ENCODE measurements at places on chromosomes 16 and 17.
A peak's percentile ranks its signal among the peaks of the same experiment; 100 is the strongest.

DNA sequence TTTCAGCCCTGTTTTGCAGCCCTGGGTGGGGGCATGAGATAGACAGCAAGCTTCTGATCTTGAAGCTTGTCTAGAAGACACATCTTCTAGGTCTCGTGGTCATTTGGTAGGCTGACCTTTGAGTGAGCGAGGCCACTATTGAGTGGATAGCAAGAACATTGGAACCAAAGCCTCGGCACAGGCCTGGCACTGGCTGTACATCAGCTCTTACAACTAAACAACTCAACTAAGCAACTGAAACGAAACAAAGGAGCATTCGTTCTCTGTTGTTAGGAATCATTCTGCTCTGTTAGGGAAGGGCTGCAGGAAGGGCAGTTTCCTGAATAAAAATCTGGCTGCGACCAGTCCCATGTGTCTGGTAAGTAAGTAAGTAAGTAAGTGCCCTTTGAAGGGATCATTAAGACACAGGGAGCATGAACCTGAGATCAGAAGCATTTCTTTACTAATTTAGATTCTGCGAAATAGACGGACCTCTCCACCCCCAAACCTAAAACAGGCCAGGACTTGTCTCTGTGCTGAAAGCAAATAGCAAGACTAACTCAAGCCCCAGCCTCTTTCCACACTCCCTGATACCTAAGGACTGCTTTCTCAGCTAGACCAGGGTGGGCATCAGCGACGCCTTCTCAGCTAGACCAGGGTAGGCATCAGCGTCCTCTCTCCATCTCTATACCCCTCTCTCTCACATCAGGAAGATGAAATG is 22.7 kb downstream of the CYB561 start:
- DNase-seq, result no peak

DNA sequence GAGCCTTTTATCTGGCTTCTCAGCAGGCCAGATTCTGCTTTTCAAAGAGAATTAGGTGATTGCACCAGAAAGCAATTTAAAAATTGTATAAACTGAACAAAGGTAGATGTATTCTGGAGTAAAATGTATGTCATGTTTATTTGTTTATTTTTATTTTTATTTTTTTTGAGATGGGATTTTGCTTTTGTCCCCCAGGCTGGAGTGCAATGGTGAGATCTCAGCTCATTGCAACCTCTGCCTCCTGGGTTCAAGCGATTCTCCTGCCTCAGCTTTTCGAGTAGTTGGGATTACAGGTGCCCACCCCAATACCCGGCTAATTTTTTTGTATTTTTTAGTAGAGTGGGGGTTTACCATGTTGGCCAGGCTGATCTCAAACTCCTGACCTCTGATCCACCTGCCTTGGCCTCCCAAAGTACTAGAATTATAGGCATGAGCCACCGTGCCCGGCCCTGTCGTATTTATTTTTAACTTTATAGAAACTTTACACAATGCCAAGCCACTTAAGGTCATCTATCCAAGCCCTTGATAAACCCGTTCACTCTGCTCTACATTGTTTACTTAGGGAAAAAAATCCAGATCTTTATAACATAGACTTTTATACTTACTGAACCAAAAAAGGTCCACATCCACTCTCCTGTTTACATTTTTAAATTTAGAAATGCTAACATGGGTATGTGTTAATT is 22.7 kb upstream of the GOT2 start:
- no peak for DNase-seq

DNA sequence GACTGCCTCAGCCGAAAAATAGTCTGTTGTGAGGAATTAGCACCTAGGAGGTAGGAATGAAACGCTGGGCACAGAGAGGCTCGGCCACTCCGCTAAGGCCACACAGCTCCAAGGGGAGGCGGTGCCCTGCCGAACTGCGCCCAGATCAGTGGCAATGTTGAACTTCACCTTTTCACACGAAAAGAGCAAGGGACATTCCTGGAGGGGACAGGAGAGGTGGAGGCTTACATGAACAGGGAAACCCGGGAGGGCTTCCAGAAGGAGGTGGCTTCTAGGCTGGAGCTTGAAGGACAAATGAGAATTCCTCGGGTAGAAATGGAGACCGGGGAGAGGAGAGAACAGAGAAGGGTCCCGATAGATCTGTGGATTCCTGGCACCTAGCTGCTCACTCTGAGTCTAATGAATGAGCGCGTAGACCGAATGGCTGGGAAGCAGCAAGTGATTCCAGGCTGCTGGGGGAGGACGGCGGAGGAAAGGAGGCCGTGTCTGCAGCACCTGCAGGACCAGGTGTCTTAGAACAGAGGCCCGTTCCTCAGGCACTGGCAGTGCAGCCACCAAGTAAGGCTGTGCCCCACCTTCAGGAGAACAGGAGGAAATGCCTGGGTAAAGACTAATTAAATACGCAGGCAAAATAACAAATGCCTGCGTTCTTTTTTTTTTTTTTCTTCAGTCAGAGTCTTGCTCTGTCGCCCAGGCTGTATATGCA is 722 bp upstream of the SLC38A10 start:
- peak; percentile 29 for DNase-seq

DNA sequence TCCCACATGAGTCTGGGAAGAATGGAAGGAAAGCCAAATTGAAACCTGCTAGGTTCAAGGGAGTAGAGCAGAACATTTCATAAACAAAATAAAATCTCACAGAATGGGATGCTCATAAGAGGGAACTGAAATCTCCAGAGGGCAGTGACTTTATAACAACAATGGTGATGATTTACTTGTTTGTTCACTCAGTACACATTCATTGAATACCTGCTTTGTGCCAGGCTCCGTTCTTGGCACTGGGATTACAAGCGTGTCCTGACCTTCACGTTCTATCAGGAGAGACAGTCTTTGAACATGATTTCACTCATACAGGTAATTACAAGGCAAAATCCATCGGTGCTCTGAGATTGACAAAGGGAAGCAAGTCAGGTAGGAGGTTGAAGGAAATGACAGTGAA is 356.3 kb downstream of the HAPSTR1 start:
- no peak for DNase-seq

- no peak for DNase-seq
These were observed 46.7 kb downstream of the C16orf82 start for GRCh38 chr16:27113341-27113841.

- peak; percentile 26 for DNase-seq
These were observed 18.2 kb upstream of the NXPH3 start for GRCh38 chr17:49557312-49558024.

GRCh38 chr16:4358831-4359561 is 7.9 kb upstream of the PAM16 start:
- DNase-seq, result no peak

DNA sequence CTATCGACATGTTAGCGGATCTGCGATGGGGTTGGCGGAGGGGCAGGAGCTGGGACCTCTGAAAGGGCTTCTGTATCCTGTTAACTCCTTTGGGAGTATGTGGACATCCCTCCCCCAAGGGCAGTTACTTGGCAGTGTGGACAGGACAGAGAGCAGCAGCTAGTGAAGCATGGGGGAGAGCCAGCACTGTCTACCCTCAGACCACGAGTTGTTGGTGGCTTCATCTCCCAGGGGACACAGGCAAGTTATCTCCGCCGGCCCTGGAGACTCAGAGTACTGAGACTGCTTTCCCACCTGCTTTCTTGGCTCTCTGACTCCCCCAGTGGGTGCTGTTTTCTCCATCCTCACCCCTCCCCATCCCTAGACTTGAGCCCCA is 5.3 kb upstream of the GFAP start:
- no peak for DNase-seq

GRCh38 chr17:33972763-33973162 is 282.3 kb upstream of the CCL2 start:
- no peak for DNase-seq

- DNase-seq, result no peak
These were observed 80.1 kb downstream of the ABCC6 start for GRCh38 chr16:16143038-16143763.

- DNase-seq, result no peak
These were observed 20.9 kb downstream of the RPRML start for GRCh38 chr17:46958041-46958591.

DNA sequence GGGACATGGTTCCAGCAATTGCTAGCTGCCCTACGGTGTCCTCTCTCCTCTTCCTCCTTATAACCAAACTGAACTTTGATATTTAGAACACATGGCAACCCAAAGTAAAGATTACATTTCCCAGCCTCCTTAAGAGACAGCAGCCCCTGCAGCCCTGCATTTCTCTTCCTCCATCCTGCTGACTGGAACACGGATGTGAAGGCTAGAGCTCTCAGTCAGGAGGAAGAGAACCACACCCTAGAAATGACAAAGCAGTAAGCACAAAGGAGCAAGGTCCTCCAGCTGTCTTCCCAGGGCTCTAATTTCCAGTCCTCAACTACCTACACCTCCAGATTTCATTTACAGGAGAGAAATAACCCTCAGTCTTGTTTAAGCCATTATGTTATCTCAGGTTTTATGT is 10.9 kb downstream of the DYNC1LI2 start:
- DNase-seq, result no peak

DNA sequence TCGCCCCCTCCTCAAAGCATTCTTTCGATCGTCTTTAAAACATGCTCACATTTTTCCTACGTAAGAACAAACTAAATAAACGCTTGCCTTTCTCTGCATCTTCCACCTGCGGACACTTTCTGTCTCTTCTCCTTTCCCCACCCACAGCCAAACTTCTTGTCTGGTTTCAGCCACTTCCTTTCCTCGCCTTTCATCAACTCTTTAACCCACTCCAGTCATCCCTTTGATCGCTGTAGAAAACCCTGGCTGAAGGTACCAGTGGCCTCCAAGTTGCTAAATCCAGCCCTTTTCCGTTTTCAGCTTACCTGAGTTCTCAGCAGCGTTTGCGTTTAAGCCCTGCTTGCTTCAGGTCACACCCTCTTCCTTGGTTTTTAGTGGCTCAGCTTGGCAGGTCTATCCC is 483 bp downstream of the RPA1 start:
- DNase-seq, result peak; percentile 5

DNA sequence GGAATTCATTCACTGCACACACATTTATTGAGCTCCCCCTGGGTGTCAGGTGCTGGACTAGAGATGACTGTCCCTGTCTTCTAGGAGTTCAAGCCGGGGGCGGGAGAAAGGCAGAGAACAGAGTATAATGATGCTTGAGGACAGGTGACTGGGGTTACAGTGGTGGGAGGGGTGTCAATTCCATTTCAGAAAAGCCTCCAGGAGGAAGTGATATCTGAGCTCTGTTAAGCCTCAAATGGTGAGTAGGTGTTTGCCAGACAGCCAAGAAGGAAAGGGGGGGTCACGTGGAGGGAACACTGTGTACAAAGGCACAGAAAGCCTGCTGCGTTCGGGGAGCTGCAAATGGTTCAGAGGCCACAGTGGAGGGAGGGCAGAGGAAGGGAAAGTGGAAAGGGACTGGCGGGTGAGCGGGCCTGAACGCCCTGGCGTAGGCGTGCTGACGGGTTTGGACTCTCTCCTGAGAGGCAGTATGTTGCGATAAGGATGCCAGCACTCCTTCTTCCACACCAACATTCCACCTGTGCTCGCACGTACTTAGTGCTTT is 9.7 kb upstream of the NXPH3 start:
- peak; percentile 63 for DNase-seq

DNA sequence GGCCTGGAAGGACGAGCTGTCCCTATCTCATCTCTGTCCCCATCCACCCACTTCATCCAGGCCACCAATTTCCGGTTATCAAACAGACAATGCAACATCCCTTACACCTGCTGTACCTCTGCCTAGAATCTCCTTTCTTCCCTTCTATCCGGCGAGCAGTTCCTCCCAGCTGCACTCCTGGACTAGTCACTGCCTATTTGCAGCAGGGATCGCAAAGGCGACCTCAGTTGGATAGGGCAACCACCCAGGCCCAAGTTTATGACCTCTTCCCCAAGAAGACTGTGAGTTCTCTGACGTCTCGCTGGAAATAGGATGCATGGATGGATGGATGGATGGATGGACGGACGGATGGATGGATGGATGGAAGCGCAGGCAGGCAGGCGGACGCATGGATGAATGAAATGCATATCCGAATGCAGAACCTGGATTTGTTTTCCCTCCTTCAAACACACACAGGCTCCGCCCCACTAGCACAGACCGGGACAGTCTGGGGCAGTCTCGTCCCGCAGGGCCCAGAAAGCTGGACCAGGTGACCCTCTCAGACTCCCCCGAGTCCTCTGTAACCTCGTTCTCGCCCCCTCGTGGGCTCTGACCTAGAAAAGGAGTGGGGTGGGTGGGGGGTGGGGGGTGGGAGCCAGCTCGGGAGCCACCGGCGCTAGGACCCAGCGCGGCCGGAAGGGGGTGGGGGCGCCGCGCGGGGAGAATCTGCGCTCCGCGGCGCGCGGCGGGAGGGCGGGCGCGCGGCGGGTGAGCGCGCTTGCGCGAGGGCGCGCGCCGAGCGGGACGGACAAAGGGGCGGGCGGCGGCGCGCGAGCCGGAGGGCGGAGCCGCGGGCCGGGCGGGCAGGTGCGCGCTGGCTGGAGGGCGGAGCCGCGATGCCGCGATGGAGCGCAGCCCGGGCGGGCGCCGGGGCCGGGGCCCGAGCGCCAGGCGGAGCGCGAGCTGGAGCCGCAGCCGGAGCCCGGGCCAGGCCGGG is at the start of gene SBK1:
SBK1 (plus strand) TSS at position 875 of the 976 bp plus-strand sequence. CDS start 24,867 bp downstream, outside the sequence.
- DNase-seq, result peak; percentile 64

GRCh38 chr17:57243171-57243622 is 13.1 kb upstream of the MSI2 start:
- no peak for DNase-seq

DNA sequence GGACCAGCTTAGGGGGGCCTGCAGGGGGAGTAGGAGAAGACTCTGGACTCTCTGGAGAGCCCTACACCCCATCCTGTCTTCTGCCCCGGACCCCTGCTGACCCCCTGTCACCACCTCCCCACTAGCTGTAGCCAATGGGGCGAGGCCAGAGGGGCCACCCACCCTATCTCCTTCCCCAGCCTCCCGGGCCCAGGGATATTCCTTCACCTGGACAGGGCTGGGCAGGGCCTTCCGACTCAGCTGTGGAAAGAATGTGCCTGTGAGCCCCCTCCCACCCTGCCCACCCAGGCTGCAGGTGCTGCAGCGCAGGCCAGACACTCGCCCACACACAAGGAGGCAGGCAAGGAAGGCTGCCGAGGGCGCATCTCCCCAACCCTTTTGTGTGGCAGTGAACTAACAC is 23.0 kb downstream of the TSPOAP1 start:
- DNase-seq, result no peak

- no peak for DNase-seq
These were observed 42.6 kb upstream of the ZNF469 start for GRCh38 chr16:88339930-88340754.
